Type B pancreatic cell (in vitro differentiated cells): ENCODE measurements at places on chromosomes 1 and 21. TPM values are rescaled to one million over a fixed set of nuclear protein-coding genes. Genes with fewer than 3 reads are reported as not detected.

GRCh38 chr1:107820801-107821200 lies 144.2 kb downstream of the VAV3 start:
- DNase-seq: no peak

The RBM11 gene
- 2.1 and 2.7 TPM in 2 replicates for total RNA-seq

- DNase-seq: no peak
Observed at GRCh38 chr1:1832820-1833219, 54.5 kb upstream of the NADK start.

The GTF2B gene
- total RNA-seq: 27.5 and 31.0 TPM in 2 replicates

DNA sequence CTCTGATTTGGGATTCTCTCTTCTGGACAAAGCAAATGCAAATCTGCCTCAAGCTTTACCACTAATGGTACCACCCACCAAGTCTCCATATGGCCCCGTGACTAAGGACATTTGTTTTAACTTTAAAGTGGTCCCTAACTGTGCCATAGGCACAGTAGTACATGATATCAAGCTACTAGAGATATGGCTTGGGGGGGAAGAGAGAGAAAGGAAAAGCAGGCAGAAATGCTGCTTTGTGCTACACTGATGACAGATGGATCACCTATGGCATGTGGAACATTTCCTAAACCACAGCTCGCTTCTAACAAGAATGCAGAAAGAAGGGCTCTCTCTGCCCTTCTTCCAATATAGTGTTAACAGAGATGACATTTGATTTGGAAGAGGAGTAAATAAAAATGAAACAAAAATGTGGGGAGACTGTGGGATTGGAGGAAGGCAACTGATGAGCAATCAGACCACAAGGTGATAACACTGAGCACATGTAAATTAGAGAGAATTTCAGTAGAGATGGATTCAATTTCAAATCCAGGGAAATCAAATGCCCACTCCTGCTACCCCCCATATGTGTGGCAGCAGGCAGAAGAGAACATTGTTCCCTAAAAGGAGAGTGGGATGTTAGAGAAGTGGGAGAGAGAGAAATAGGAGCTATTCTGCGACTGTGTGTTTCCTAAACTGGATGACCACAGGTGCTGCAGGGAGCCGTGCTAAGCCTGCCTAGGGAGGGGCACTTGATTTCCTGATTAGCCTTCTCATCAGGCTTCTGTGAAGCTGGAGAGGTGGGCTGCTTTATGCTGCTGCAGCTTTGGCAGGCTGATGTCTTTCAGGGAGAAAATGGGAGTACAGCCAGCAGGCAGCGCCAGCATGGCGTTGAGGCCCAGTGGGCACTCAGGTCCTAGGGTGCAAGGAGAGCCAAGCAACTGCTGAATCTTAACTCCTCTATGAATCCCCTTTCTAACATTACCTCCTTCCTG lies 75.3 kb downstream of the ZNF648 start:
- DNase-seq: no peak

The S100A2 gene
- 0.75 and 2.4 TPM in 2 replicates for total RNA-seq

GRCh38 chr1:31189696-31190674 lies 49.7 kb downstream of the NKAIN1 start:
- no peak for DNase-seq

GRCh38 chr1:201792534-201793305 lies 36.2 kb upstream of the IPO9 start:
- DNase-seq: peak; percentile 79

DNA sequence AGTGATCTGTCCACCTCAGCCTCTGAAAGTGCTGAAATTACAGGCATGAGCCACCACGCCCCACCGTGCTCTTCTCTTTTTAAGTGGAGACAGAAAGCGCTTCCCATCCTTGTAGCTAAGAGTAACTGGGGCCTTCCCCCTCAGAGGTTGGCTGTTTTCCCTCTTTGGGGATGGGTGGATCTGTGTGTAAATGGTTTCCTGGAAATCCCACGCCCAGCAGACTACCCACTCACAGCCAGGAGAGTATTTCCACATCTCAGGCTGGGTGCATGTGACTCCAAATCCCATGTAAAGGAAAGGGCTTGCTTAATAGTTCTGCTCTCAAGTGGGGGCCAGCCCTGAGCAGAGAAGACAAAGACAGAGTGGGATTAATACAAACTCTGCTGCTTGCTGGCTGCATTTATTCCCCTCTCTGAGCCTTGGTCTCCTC lies 19.6 kb upstream of the TCEA3 start:
- DNase-seq: no peak

DNA sequence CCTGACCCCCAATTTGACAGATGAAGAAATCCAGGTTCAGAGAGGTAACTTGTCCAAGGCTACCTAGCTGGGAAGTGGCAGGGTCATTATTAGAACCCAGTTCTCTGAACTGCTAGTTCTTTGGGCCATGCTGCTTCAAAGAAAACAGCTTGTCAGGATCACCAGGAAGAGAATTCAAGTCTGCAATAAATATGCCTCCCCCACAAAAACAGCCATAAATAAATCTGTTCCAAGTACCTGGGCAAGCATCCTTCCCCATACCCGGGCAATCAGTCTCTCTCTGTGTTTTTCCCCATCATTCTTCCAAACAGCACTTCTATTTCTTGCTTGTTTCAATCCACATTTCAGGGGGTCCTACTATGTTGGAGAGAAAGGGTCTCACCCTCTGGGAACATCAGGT lies 34.1 kb downstream of the SLC9A1 start:
- DNase-seq: no peak

GRCh38 chr21:41615613-41616012 lies 107.7 kb upstream of the TMPRSS2 start:
- no peak for DNase-seq

- DNase-seq: no peak
Observed at GRCh38 chr21:25577424-25578055, 29.7 kb downstream of the MRPL39 start.

The C8A gene
- 0.46 and 0.64 TPM in 2 replicates for total RNA-seq

GRCh38 chr1:50097021-50097679 lies 11.6 kb upstream of the ELAVL4 start:
- no peak for DNase-seq

GRCh38 chr1:84078108-84078841 lies 65.8 kb upstream of the PRKACB start:
- peak; percentile 77 for DNase-seq

DNA sequence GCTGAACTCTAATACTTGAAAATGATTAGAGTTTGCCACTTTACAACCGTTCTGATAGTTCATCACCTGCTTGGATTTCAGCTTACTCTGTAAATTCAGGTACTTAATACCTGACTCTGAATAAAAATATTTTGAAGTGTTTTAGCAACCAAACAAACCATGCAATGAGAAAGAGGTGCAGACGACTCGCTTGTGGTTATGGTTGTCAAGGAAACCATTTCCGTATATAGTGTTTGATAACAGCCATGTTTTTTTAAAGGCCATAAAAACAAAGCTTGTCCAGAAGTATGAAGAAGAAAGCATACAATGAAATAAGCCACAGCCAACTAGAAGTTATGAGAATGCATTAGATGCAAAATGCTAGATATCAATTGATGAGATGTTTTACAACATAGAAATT lies 167.2 kb upstream of the HMCN1 start:
- DNase-seq: no peak

The CCDC27 gene
- total RNA-seq: not detected in 2 replicates

GRCh38 chr1:67393240-67393639 lies 37.0 kb downstream of the SERBP1 start:
- DNase-seq: no peak

DNA sequence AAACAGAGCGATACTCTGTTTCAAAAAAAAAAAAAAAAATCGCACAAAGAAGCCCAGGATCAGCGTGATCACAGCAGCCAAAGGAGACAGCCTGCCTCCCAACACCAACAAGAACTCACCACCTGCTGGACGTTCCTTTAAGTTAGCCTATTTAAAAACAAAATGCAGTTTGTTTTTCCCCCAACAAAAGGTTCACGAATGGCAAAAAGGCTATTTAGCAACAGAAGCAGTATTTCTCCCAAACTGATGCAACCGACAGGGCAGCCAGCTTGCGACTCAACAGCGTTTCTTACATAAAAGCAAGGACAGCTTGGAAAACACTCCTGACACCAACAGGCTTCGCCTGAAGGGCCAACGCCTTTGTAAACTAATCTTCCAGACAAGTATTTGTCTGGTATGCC lies 6.8 kb downstream of the SSU72 start:
- DNase-seq: no peak

GRCh38 chr1:59680044-59680443 lies 134.7 kb upstream of the HOOK1 start:
- no peak for DNase-seq

DNA sequence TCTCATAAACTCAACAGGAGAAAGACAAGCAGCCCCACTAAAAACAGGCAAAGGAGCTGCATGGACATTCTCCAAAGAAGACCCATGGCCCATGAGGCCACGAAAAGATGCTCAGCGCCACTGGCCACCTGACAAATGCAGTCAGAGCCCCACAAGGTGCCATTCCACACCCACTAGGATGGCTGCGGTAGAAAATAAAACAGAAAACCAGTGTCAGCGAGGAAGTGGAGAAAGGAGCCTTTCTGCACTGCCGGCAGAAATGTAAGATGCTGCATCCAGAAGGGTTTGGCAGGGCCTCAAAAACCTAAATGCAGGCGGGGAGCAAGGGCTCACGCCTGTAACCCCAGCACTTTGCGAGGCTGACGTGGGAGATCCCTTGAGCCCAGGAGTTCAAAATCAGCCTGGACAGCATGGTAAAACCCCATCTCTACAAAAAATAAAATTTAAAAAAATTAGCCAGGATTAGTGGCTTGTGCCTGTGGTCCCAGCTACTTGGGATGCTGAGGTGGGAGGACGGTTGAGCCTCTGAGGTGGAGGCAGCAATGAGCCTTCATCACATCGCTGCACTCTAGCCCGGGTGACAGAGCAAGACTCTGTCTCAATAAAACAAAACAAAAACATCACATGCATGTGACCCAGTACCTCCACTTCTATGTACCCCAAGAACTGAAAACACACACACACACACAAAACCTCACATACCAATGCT lies 4.2 kb downstream of the WNT9A start:
- no peak for DNase-seq

The PTTG1IP gene
- 168 and 195 TPM in 2 replicates for total RNA-seq

The TSPAN1 gene
- total RNA-seq: 22.2 and 27.6 TPM in 2 replicates

GRCh38 chr1:64981601-64982533 lies 15.5 kb upstream of the JAK1 start:
- DNase-seq: no peak

GRCh38 chr21:24714646-24715200 lies 892.6 kb downstream of the MRPL39 start:
- no peak for DNase-seq

- DNase-seq: no peak
Observed at GRCh38 chr1:185312361-185313138, 4.5 kb downstream of the IVNS1ABP start.

The PGLYRP4 gene
- 4.4 and 5.9 TPM in 2 replicates for total RNA-seq

DNA sequence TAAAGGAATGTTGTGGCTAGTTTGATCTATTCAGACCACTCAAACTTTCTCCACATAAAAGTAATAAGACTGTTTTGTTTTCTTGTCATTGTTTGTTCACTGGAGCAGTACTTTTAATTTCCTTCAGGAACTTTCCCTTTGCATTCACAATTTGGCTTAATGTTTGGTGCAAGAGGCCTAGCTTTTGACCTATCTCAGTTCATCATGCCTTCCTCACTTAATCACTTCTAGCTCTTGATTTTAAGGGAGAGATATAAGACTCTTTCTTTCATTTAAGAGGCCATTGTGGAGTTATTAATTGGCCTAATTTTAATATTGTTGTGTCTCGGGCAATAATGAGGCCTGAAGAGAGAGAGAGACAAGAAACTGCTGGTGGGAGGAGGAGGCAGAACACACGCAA lies 371.7 kb upstream of the DEPDC1 start:
- DNase-seq: no peak

The KIF26B gene
- 6.1 and 22.1 TPM in 2 replicates for total RNA-seq

DNA sequence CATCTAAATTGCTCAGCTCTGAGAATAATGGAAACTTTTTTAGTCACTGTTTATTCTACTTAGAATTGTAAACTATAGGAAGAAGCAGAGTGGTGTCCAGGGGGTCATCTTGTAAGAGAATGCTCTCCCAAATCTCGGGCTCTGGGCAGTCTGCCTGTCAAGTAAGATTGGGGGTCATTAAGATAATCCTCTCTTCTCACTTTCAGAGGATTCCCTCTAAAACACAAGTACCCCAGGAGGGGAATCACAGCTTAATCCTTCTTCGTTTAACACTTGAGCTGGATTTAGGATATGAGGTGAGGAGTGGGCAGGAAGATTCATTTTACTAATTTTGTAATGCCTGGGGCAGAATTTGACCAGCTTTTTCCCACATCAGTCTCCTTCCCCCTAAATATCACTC lies 81.2 kb downstream of the RPS6KA1 start:
- DNase-seq: no peak

DNA sequence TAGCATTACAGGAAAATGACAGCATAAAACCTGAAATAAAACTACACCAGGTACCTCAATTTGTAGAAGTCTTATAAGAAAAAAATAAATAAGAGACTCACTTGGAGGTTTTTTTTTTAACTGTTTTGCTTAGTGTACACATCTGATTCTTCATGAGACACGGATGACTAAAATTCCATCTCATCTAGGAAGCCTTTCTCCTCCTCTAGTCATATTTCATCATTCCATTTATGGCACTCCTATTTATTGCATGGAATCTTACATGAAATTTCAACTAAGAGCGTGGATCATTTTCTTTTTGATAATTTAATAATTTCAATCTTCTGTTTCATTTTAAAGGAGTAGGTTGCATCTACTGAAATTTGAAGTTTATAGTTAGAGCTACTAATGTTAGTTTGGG lies 1.6 kb upstream of the PTGS2 start:
- no peak for DNase-seq

GRCh38 chr1:41360074-41360785 lies 1.0 kb upstream of the FOXO6 start:
- no peak for DNase-seq

- DNase-seq: no peak
Observed at GRCh38 chr1:204045430-204045829, 27.5 kb upstream of the SOX13 start.

GRCh38 chr1:7335224-7335879 lies 435.7 kb upstream of the VAMP3 start:
- DNase-seq: no peak

- DNase-seq: no peak
Observed at GRCh38 chr1:107963601-107964335, 1.2 kb downstream of the VAV3 start.

DNA sequence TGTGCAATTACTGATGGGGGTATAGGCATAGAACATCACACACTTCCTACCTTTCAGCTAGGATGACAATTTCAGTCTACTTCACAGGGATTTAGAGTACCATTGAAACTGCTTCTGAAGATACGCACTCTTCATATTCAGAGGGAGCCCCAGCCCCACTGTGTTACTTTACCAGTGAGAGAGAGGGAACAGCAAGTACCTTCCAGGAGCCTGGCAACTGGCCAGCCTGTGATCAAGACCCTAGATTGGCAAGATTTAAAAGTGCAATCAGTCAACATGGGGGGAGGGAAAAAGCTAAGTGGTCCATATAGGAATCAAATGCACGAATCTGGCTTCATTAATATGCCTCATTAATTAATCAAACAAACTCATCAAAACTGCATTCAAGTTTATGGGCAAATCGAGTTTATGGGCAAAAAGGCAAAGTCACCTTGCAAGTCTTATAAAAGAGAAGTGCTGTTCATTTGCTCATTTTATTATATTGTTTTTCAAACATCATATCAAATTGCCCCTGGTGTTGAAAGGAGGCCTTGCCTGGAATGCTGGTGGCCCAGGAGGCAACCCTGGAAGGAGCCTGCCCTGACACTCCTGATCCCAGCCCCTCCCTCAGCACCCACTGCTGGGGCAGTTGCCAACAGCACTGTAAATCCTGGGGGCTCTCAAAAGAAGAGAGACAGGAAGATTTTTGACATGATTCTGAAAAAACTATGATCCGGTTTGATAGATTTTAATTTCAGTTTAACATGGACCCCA lies 184.9 kb upstream of the DPT start:
- DNase-seq: no peak

The NFASC gene
- total RNA-seq: 16.4 and 20.0 TPM in 2 replicates

- DNase-seq: peak; percentile 82
Observed at GRCh38 chr1:18256282-18257235, 149.0 kb downstream of the IGSF21 start.
